Urinary bladder (tissue), 4 donors: ENCODE measurements at places on chromosomes 2 and 18.

GRCh38 chr18:74153377-74153776 is 5.1 kb downstream of the TIMM21 start:
- no peak for DNase-seq

- no peak for DNase-seq
These were observed 1.2 kb upstream of the TNS1 start for GRCh38 chr2:218003981-218004419.

DNA sequence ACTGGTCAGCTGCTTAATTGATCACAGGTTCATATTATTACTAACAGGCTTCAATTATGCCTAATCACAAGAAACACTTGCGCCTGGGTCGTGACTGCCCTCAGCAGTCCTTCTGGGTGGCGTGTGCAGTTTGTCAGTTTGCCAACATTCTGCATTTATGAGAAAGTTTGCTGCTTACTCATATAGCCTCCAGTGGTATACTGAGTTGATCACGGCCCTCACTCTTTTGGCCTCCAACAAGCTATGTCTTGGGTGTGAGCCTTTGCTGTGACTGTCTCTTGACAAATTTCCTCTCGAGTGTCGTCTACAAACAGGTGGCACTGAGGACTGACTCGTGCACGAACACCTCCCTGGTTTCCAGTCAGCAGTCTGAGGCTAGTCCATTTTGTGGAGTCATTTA is 27.3 kb downstream of the DCDC2C start:
- no peak for DNase-seq

DNA sequence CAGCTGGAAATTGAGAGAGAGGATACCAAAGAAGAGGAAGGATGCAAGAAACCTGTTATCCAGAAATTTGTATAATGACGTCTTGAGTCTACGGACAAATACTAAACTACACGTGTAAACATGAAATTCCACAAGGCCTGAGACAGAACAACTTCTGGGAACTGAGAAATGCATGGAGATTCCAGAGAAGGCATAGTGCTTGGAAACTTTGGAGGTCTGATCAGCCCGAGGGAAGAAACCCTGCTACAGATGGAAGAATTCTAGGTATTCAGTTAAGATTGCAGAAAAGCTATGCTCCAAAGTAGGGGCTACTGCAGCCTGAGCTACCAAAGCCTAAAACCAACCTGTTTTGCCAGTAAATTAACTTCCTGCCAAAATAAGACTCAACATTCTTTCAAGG is 120.4 kb downstream of the PDCL3 start:
- no peak for DNase-seq

DNA sequence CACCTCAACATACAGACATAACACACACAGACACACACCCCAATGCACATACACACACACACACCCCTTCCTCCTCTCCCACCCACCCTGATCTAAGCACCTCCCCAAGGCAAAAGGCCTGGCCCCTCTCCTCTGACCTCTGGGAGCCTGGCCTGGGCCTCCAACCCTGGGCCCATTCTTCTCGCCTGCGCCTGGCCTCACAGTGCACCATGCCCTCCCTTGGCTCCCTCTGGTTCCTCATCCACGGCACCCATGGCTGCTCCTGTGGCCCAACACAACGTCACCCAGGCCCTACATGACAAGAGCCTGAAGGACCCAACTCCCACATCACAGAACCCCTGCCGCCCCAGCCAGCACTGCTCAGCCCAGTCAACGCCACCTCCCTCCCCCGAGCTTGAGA is 281.3 kb downstream of the CELF4 start:
- no peak for DNase-seq

- DNase-seq: peak; percentile 40
These were observed 926 bp downstream of the SERPINB8 start for GRCh38 chr18:63970809-63971205.
